Stimulated activated CD8-positive, alpha-beta memory T cell treated with anti-CD3 and anti-CD28 coated beads, Interleukin-2, amount 100 ng/mL, for 1 hour (primary cell): ENCODE measurements at places on chromosomes 5 and 9.

DNA sequence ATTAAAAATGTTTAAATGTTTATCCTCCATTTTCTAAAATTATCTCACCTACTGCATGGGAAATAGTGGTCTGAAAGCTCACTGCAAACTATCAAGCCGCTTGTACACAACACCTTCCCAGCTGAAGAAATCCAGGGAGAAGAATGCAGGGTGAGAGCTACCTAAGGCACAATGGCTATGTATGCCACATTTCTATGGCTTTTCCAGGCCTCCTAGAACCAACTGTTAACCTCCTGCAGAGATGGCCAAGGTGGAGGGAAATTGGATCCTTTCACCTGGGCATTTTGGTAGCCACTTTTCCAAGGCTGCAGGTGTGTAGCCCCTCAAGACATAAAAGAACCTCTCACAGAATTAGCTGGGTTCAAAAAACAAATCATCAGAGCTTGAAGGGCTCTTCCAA, 286.4 kb downstream of the EBF1 start:
- DNase-seq = no peak

DNA sequence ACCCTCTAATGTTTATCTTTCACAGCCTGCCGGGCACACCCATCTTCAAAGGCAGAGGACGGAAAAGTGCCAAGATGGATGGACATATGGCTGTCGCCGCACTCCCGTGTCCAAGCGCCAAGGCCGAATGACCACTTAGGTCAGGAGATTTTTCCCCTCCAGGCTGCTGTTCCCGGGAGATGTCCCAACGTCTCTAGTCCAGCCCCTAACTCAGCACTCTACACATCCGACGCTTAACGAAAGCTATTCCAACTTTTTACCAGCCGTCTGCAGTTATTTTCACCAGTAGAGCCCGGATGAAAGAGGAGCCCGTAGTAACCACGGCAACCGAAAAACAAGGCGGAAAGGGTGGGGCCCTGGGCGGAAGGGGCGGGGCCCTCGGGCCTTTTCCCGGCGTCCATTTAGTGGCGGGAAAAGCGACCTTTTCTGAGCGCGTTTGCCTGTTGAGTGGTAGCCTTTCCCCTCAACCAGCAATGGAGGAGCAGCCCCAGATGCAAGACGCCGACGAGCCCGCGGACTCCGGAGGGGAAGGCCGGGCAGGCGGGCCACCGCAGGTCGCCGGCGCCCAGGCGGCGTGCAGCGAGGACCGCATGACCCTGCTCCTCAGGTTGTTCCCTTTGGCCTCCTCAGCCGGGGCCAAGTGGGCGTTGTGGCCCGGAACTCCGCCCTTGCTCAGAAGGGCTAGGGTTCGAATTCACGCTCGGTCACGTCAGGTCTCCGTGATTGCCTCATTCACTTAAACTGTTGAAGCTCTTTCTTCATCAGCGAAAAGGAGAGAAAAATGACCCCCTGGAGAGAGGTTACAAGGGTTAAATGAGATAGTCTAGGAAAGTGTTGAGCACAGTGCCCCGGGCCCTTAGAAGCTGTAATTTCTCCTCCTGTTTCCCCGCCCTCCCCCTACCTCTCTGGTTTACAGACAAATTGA, at the start of gene CENPH:
Gene CENPH (plus strand): TSS at position 422 of the 925 bp plus-strand sequence. CDS start 52 bp downstream, at position 474.
- peak; percentile 86 for DNase-seq

- no peak for DNase-seq
Observed at GRCh38 chr9:135247227-135247930, 159.9 kb downstream of the OLFM1 start.

DNA sequence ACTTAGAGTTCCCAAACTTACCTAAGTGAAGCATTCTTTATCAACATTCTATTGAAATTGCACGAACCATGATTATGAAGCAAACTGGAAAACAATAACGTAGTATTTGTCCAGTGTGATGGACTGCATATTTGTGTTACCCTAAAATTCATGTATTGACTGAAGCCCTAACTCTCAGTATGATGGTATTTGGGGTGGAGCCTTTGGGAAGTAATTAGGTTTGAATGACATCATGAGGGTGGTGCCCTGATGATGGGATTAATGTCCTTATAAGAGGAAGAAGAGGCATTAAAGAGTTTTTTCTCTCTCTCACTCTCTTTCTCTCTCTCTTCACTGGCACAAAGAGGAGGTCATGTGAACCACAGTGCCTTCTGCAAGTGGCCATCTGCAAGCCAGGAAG, 365.4 kb upstream of the PTGER4 start:
- no peak for DNase-seq

- no peak for DNase-seq
Observed at GRCh38 chr5:31412324-31412723, 119.6 kb downstream of the DROSHA start.

DNA sequence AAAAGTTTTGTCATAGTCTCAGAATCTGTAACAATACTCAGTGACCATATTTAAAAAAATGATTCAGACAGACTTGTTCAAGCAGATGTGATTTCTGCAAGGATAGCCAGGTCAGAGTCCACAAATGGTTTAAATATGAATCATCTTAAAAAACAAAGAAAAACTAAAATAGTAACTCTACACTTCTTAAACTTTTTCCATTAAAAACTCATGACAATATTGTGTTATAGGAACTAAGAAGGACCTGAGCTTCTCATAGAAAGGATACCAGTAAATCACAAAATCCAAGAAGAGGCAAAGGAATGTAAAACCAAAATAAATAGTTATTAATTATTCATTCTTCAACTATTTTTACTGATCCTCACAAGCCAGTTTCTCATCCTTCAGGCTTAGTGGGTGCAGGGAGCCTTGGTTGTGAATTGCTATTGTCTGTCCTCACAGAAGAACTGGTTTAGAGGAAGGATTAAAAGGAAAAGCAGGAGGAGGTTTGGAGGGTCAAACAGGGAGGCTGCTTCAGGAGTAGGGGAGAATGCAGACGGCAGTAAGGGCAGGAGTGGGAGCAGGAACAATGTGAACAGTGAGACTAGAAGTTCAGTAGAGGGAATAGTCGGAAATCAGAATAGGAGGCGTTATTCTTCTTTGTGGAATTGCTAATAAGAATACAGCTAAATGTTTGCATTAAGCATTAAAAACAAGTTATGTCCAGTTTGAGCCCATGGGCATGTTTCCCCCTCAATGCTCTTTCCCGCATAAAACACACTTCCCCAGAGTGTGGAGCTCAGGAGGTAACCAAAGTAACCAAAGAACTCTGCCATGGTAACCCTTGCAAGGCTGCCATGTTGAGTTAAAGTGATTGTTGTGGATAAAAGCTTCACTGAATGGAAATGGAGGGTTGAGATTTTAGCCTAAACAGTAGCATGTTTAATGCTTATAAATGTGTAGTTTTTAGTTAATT, 110.7 kb downstream of the CCDC192 start:
- no peak for DNase-seq

- DNase-seq = no peak
Observed at GRCh38 chr5:146101646-146102045, 3.7 kb downstream of the PLAC8L1 start.

- DNase-seq = no peak
Observed at GRCh38 chr5:125043781-125044391, 297.4 kb upstream of the ZNF608 start.

DNA sequence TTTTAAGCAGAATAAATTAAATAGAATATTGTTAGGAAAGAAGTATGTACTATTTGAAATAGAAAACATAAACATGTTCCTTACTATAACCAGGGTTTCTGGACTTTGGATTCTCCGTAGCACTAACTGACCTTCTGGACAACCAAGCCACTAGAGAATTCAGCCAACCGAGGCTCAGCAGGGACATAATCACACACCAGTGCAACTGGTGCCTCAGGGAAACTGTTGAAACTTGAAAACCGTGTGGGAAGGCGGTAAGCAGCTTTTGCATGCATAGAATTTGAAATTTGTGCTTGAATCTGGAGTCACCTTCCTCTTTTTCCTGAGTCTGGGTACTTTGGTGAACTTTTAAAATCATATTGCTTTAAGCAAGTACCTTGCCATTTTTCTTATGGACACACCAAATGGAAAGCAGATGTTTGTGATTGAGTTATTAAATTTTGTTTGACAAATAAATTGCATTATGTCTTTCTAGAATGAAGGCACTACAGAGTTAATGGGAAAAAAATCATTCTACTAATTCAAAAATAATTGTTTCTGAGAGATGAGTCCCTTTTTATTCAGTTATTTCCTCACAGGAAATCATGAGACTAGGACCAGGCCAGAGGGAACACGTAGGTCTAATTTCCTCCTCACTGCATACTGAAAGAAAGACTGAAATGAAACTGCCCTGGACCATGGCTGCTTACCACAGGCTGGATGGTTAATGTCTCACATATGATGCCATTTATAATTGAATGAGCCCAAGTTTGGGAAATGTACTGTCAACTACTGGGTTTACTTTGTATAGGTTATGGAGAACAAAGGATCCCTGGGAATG, 20.6 kb upstream of the SCAMP1 start:
- no peak for DNase-seq

GRCh38 chr9:100427366-100428263, 672 bp downstream of the MSANTD3 start:
- DNase-seq = peak; percentile 5

DNA sequence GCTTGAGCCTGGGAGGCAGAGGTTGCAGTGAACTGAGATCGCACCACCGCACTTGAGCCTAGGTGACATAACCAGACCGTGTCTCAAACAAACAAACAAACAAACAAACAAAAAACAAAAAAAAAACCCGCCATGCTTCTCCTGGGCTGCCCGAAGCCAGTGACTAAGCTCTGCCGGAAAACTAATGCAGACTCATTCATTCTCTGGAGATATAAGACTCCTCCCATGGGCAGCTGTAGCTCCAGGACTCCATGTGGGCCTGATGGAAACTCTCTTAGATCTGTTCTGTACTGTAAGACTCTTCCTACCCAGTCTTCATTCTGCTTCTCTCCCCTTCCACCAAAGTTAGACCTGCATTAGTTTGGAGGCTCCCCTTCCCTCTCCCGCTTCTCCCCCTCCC, 11.1 kb downstream of the GLDC start:
- DNase-seq = no peak

- no peak for DNase-seq
Observed at GRCh38 chr9:88015606-88016005, 41.3 kb upstream of the CDK20 start.

- no peak for DNase-seq
Observed at GRCh38 chr9:16671591-16672137, 198.8 kb downstream of the BNC2 start.

DNA sequence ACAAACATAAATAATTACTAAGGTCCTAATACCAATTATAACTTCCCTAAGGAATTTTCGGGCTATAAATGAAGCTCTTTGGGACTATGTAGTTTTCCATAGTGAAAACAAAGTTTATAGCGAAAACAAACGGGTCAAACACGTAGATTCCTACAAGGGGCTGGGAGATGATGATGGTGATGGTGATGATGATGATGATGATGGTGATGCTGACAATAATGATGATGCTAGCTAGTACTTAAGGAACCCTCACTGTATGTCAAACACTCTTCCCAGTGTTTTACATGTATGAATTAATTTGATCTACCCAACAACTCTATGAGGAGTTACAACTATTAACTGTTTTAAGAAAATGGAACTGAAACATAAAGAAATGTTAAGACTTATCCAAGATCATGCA, 63.7 kb upstream of the PIK3R1 start:
- no peak for DNase-seq

- DNase-seq = no peak
Observed at GRCh38 chr9:113973963-113974413, 97.9 kb downstream of the ZNF618 start.

GRCh38 chr5:55917402-55918086, 66.4 kb downstream of the IL31RA start:
- no peak for DNase-seq

DNA sequence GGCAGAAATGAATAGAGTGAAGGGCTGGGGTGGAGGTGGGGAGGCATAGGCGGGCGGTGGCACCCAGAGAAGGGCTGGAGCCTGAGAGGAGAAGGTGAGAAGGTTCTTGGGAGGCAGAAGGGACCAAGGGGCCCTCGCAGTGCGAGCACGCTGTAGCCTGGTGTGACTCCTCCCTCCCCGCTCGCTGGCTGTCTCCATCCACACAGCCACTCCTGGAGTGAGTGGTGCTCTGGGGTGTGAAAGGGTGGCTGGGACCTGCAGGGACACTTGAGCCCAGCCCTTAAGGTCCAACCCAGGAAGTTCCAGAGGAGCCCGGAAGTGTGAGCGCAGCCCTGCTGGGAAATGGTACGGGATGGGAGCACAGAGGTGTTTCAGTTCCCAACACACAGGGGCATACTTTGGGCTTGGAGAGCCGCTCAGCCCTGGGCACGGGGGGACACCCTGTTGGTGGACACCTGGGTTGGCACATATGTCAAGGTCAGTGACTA, 9.3 kb upstream of the SCGB3A1 start:
- no peak for DNase-seq

GRCh38 chr9:83622939-83623678, at the start of gene IDNK:
TSS of gene IDNK (plus strand) at chr9:83623143. CDS start at chr9:83623172, 29 bp downstream.
- DNase-seq = peak; percentile 18

- DNase-seq = no peak
Observed at GRCh38 chr5:53942724-53943123, 367.6 kb downstream of the ARL15 start.

DNA sequence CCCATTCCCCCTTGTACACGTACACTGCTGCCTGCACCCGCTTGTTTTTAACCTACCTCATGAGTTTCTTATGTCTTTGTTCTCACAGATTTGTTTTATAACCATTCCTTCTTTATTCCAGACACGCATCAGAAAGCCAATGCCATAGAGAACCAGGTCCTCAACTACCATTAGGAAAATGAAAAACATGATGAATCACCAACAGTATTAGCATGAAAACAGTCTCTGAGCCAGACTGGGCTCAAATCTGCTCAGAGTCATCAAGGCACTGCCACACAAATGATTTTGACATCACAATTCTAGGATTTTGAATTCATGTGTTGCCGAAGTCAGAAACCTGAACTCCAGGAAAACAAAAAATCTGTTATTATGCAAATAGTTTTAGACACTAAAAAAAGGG, 394.1 kb upstream of the GRIA1 start:
- no peak for DNase-seq

DNA sequence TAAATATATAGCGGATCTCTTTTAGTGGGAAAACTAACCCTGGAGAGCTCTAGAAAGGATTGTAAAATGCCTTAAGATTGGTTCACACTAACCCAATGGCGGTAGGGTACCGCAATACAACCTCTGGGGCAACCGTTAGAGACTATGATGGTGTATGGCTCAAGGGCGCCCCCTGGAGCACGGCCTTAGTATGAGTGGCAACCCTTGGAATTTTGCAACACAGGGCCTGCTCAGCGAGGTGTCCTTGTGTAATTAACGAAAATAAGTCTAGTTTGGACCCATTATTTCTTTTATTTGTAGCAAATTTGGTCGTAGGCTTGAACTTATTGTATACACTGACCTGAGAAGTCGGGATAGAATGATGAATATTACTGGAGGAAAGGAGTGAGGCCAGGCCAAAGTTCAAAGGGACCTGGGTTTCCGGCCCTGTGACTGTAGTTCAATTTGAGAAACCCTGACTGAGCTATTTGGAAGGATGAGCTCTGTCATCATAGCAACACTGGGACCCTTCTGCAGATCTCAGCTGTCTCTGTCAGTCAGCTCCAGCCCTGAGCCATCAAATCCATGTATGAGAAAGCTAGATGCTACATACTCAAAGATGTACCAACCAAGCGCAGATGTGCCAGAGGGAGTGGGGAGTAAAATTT, 54.8 kb downstream of the CAMK4 start:
- peak; percentile 67 for DNase-seq

GRCh38 chr9:36485647-36486328, 85.7 kb upstream of the RNF38 start:
- DNase-seq = no peak
